ENCODE measurements at places on chromosomes 13 and 19.

DNA sequence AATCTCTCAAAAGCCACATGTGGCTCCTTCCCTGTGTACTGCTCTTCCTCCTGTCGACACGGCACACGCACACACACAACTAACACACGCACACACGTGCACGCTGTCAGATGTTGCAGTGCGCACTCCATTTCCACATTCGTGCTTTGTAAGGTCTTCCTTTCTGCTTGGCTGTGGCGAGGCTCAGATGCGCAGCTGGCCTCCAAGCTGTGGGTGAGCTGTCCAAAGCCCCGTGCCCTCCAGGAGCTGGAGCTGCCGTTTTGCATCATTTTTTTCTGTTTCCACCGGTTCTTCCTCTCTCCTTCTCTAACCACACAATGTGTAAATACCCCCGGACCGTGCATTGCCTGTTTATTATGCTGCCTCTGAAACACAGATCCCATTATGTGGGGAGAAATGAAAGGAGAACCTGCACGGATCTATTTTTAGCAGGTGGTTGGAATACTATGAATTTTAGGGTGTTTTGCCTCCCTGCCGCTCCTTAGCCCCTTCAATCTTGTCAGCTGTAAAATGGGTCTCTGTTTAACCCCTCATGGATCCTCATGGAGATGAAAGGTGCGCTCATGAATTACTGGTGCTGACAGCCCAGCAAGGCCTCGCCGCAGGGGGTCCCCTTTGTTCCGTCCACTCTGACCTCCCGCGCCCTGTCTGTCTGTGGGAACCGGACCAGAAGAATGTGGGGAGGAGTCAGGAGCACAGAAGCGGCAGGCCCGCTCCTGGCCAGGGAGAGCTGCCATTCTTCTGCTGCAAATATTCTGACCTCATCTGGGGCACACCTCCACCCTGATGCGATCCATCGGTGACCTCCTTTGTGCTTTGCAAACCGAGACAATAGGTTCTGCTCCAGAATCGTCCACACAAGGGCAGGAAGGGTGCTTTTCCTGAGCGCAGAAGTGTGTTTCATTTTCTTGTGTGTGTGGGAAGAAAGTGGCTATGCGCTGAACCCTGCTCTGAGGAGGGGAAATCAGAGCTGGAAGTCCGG lies 137.7 kb downstream of the SOX1 start:
- no peak for DNase-seq

GRCh38 chr13:95987841-95988240 lies 65.4 kb downstream of the UGGT2 start:
- DNase-seq = no peak

DNA sequence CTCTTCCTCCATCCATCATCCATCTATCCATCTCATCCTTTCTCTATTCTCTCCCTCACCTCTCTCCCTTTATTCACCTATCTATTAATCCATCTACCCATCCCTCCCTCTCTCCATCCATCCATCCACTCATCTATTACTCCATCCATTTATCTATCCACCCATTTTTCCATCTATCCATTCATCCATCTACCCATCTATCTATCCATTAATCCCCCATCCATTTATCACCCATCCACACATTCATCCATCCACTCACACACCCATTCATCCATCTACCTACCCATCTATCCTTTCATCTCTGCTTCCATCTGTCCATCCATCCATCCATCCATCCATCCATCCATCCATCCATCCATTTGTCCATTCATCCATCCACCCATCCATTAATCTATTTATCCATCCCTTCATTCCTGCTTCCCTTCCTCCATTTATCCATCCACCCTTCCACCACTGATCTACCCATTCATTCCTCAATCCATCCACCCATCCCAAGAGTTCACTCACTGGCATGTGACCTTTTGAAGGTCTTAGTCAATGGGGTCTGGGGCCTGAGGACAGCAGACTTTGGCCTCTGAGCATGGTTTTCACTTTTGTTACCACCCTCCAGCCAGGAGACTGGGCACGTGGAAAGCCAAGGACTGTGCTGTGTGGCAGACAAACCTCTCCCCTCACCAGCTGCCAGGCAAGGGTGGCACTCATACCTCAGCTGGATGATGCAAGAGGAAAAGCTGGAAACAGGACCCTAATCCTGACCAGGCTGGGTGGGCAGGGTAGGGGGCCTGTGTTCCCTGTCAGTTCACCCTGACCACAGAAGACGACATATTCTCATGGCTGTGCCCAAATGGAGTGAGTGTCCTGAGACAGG lies 126.7 kb downstream of the URI1 start:
- no peak for DNase-seq

- no peak for DNase-seq
Observed at GRCh38 chr13:107808389-107808788, 406.9 kb downstream of the LIG4 start.

GRCh38 chr13:28440774-28441504 lies 54.0 kb downstream of the FLT1 start:
- no peak for DNase-seq

DNA sequence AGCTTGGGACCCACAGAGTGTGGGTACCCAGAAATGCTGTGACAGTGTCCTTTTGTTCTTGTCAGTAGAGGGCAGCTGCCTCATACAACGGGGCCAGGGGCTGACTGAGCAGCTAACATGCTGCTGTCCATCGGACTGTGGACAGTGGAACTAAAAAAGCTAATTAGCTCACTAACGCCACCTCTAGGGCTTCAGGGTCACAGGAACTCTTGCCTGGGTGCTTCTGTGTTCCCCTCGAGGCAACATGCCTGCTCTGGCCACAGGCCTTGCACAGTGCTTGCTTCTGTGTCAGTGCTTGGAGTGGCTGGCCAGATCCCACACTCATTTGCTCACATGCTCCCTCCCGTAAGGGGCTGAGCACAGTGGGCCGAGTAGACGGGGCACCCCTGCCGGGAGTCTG lies 377.0 kb downstream of the OLFM4 start:
- no peak for DNase-seq

DNA sequence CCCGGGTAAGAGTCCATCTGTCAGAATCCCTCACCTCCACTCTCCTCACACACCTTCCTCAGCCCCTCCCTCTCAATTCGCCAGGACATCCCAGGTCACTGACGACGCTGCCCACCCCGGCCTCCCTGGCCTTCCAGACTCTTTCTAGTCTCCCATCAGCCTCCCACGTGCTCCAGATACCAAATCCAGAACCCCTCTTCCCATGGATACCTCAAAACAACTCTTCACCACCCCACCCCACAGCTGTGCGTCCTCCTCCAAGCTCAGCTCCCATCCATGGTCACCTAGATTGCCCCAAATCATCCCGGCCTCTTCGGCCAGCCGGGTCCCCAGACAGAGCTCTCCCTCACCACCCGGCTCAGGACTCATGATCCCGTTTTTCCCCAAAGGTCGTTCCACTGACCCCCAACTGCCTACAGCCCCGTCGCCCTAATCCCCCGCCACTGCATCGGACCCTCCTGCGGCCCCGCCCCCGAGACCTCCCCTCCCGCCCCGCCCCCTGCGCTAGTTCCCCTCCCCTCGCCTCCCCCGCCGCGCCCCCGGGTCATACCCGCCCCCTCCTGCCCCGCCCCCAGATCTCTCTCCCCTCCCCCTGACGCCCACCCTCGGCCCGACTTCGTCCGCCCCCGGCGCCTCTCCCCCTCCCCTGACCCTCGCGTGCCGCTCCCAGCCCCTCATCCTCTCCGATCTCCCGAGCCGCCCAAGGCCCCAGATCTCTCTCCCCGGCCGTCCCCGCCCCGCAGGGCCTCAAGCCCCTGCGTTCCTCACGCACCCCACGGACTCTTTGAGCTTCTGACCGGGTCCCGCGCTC lies 546 bp downstream of the UBXN6 start:
- DNase-seq = peak; percentile 29
